DMS 273 treated with DMSO at 0.1 percent for 48 hours (cell line): ENCODE measurements at places on chromosomes 12 and 14.

DNA sequence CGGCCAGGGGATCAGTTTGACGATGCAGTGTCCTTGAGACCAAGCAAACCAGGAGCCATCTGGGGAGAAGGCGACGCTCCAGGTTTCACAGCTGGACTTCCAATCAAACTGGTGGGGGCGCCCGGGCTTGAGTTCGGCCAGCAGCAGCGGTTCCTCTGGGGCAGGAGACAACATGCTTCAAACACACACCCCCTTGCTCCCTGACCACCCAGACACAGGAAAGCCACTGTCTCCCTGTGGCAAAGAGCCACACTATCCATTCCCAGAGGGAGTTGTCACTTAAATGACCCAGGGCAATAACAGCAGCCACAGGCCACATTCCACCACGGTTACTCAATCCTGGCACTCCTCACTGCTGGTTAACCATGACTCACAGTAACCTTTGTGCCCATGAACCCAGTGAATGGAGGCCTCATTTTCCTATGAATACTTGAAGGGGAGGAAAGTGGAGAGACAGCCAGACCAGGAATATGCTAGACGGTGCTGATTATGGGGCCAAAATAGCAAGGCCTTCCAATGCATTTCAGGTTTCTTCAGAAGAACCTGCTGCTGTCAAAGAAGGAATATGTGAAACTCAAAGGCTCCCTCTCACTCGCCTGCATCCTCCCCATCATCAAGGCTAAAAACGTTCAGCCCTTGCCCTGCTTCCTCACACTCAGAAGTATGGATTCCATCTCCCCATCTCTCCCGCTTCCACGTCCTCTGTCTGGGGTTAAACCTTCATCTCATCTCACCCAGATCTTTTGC, 8.5 kb downstream of the WSB2 start:
- no peak for DNase-seq

- DNase-seq: no peak
Measured at GRCh38 chr12:122244565-122245371, 18.9 kb upstream of the DIABLO start.

DNA sequence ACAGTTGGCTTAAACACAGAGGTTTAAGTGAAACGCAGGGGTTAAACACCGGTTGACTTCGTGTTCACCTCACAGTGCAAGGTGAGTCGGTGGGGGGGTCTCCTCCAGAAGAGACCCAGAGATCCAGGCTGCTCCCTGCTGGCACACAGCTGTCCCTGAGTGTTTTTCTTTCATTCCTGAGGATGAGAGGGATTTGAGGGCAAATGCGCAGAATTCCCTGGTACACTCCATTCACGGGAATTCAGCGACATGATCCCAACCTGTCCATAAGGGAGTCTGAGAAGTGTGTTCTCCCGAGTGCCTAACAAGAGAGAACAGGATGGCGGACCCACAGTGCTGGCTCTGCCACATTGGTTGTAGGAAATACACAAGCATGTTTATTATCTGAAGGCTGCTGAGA, 107.2 kb upstream of the ESRRB start:
- DNase-seq: no peak

- DNase-seq: no peak
Measured at GRCh38 chr12:116806845-116807440, 68.8 kb downstream of the RNFT2 start.

- no peak for DNase-seq
Measured at GRCh38 chr14:39704594-39704993, 272.4 kb upstream of the FBXO33 start.

DNA sequence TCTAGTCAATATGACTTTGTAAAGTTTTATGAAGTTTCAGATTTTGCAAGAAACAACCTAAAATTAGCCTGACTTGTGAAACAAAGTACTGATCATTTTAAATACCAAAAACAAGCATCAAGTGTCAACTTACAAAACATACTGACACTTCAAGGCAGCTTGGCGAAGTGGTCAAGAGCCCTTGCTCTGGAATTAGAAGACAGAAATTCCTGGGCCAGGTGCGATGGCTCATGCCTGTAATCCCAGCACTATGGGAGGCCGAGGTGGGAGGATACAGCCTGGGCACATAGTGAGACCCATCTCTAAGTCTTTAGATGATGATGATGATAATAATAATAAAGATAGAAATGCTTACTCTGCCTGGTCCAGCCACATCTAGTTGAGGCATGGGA, 45.4 kb upstream of the NR2C1 start:
- DNase-seq: no peak

- DNase-seq: no peak
Measured at GRCh38 chr12:92732216-92732615, 29.4 kb downstream of the PLEKHG7 start.

DNA sequence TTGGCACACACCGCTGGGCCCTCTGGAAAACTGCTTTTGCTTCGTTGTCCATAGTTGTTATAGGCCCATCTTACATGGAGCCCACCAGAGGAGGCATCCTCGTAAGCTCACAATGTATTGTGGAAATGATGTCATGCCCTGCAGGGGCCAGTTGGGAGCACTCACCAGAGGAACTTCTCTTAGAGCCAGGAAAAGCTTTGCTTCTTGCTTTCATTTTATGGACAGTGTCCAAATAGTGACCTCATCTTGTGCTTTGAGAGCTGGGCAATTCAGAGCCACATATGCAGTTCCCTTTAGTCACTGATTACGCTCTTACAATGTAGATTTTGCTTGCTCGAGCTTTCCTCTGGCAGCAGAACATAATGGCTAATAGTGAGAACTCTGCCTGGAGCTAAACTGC, 275.6 kb downstream of the AACS start:
- DNase-seq: no peak
